ENCODE measurements at places on chromosomes 3 and 15. TPM values are rescaled to one million over a fixed set of nuclear protein-coding genes. Genes with fewer than 3 reads are reported as not detected.

PLA2G4E gene
- not detected for total RNA-seq

HIGD1A gene
- total RNA-seq, result 197 TPM

SLC22A13 gene
- not detected for total RNA-seq

SLC2A2 gene
- total RNA-seq, result not detected

DGKG gene
- not detected for total RNA-seq

KLHL40 gene
- not detected for total RNA-seq

GOLGA8S gene
- total RNA-seq, result 0.15 TPM

GABRB3 gene
- total RNA-seq, result 0.32 TPM

NAALADL2 gene
- total RNA-seq, result 1.5 TPM

BCL2A1 gene
- 2.3 TPM for total RNA-seq

TGM4 gene
- total RNA-seq, result not detected

SAMMSON gene
- not detected for total RNA-seq

CACNA1D gene
- not detected for total RNA-seq

IMP3 gene
- 103 TPM for total RNA-seq

GUCA1C gene
- not detected for total RNA-seq

PCYT1A gene
- 76.7 TPM for total RNA-seq

WWTR1 gene
- total RNA-seq, result 138 TPM

PPP1R14D gene
- total RNA-seq, result not detected

CD200 gene
- 1.6 TPM for total RNA-seq

MST1 gene
- 2.7 TPM for total RNA-seq

NR1I2 gene
- 0.15 TPM for total RNA-seq

ITPKA gene
- 0.65 TPM for total RNA-seq

NANOGP8 gene
- not detected for total RNA-seq

LMLN gene
- total RNA-seq, result 5.5 TPM

SLC15A2 gene
- total RNA-seq, result under 0.01 TPM

LRRIQ4 gene
- total RNA-seq, result not detected

MESP2 gene
- 0.15 TPM for total RNA-seq

NTRK3 gene
- not detected for total RNA-seq

CHRNA3 gene
- total RNA-seq, result not detected

C3orf52 gene
- total RNA-seq, result 4.6 TPM

C3orf22 gene
- total RNA-seq, result not detected

CFAP100 gene
- total RNA-seq, result not detected

ITGA11 gene
- total RNA-seq, result under 0.01 TPM

ALDH1L1 gene
- not detected for total RNA-seq

COX17 gene
- 20.1 TPM for total RNA-seq

SLC9C1 gene
- not detected for total RNA-seq

PDZRN3 gene
- 0.65 TPM for total RNA-seq

TLR9 gene
- not detected for total RNA-seq

CACNA2D3 gene
- total RNA-seq, result not detected

ZNF860 gene
- total RNA-seq, result 0.61 TPM

COX5A gene
- 71.1 TPM for total RNA-seq

GREM1 gene
- 0.32 TPM for total RNA-seq

BOC gene
- total RNA-seq, result 0.15 TPM

GPR160 gene
- total RNA-seq, result 1.2 TPM
